ENCODE measurements at places on chromosomes 7 and 10.

DNA sequence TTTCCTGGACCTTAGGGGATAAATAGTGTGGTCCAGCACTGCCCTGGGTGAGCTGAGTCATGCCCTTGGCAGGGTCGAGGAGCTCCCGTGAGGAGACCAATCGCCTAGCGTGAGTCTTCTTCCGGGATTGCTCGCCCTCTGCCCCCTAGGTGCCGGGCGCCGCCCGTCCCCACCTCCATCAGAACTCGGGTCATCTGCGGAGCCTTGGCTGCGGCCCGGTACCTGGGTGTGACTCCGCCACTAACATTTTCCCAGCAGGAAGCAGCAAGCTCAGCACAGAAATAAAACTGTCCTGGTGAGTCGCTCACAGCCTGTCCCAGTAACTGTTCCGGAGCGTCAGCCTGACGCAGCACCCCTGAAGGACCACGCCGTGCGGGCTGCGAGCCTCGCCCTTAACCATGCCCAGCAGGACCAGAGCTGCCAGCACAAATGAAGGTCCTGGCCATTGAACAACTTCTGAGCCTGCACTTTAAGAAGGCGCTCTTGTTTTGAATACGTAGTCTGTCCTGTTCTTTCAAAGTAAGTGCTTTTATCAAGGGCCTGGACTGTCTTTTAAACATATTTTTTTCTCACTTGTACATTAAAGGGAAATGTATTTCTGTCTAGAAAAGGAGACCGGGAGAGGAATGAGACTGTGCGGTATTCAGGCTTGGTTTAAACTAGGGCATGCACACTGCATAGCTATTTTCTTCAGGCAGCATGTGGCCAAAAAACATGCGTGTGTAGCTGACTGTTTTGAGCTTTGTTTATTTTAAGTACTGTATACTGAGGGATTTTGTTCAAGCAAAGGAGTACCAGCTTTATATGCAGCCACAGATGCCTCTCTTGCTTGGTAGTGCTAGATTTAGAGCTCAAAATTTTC is 136.7 kb downstream of the HECW1 start:
- no peak for DNase-seq

DNA sequence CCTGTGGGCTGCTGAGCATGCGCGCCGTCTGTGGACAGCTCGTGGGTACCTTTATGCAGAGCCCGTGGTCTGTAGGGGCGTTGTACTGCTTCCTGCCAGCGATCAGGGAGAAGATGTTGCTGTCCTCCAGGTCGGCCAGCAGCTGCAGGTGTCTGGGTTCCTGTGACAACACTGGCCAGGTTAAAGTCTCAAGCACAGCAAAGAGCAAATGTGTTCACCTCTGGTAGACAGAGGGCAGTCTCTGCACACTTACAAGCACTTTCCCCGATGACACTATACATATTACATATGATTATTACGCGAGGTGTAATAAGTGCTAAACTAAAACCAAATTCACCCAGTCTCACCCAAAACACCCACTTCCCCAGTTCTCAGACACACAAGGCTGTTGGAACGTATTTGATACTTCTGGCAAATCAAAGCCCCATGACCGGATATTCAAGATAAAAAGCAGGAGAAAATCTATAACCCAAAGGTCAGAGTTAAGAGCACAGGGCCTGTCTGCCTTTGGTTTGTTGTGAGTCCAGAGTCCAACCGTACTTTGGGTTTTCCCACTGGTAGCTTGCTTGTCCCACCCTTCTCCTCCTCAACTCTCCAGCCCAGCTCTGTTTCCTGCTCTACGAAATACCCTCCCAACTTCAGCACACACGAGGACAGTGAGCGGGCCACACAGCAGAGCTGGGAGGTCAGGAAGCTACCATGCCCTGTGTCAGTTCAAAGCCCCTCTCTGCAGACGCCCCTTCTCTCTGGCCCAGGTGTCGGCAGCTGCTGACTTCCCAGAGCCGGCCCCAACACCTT is 49.7 kb upstream of the DDC start:
- DNase-seq, result no peak

GRCh38 chr7:100865938-100866728 is 1.1 kb upstream of the TRIP6 start:
- DNase-seq, result peak; percentile 86

DNA sequence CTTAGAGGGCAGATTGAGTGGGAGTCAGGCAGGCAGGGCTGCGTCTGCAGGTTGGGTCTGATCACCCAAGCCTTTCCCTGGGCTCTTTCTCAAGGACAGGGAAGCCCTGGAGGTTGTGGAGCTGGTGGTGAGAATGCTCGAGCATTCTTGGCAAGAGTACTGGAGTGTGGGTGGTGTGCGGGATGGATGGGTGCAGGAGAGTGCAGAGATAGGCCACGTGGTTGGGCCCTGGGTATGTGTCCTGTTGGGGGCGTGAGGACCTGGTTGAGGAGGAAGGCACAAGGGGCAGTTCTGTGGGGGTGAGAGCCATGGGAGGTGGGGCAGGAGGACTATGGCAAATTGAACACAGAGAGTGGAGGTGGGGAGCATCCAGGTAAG is 135.9 kb downstream of the PTPN20 start:
- DNase-seq, result no peak

- no peak for DNase-seq
Measured at GRCh38 chr10:5354068-5354467, 10.7 kb upstream of the UCN3 start.

GRCh38 chr10:113026679-113027078 is 76.6 kb downstream of the TCF7L2 start:
- DNase-seq, result no peak

DNA sequence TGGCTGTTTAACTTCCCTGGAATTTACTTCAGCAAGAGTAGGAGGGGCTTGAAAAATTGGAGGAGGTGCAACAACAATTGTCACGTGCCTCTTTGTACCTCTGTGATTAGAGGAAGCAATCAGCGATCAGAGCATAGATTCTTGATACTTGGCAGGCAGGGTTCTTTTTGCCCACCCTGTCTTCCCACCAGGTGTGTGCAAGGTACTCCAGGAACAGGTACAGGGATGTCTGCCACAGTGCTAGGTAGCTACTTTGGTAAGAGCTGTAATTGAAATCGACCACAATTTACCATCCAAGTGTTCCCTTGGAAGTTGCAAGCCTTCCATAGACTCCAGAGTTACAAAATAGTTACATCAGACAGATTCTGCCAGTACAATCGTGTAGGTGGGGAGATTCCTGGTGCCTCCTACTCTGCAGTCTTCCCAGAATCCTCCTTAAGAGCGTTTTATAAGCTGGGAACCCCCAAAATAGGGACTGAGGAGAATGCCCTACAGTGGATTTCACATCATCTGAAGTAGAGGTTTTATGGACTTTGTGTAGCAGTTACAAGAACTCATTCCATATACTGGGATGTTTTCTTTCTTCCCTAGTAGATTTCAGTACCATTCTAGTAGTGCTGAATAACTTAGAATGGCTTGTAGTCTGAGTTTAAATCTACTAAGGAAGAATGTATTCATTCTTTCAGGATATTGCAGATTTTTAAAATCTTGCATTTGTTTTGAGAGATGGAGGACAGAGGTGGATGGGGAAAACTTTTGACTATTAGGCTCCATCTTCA is 101.9 kb downstream of the EXOC4 start:
- DNase-seq, result no peak

DNA sequence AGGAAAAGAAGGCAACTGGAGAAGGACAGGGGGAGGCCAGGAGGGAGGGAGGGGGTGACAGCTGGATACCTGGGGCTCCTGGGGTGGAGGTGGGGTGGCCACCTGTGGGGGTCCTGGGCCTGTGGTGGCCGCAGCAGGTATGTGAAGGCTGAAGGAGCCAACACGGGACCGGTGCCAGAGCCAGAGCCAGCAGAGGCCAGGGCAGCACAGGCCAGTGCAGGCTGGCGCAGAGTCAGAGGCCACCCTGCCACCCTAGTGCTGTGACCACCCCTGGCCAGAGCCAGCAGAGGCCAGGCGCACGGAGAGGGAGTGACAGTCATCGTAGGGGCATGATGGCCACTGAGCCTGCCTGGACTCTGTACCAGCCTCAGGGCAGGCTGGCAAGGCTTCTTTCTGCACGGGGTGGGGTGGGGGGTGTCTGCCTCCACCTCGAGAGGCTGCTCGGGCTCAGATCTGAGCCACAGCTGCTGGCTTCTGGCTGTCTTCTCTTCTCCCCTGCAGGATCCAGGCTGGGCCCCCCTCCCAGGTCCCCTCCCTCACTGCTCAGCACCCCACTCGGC is 28.8 kb downstream of the YKT6 start:
- DNase-seq, result no peak

DNA sequence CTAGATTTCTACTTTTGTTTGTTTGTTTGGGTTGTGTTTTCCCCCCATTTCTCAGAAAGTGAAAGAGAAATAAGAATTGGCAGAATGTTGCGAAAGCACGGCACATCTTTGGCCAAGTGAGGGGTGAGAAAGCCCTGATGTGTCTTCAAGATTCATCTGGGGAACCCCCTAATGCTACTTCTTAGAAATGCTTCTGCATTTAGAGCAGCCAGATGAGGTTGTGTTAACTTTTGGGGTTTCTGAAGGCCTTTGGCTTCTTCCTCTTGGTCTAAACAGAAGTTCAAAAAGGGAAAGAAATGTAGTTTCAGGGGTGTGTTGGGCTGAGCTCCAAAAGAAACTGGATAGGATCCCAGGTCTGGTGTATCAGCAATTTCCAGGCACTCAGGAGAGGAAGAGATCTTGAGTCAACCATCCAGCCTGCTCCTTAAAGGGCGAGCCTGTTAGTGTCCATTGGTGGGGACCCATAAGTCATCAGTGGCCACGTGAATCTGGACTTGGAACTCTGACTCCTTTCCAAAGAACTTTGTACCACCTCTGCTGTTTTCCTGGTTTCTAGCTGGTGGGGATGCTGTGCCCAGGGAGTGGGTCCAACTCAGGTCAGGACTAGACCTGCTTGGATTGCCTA is 6.5 kb downstream of the DUSP5 start:
- DNase-seq, result peak; percentile 47

DNA sequence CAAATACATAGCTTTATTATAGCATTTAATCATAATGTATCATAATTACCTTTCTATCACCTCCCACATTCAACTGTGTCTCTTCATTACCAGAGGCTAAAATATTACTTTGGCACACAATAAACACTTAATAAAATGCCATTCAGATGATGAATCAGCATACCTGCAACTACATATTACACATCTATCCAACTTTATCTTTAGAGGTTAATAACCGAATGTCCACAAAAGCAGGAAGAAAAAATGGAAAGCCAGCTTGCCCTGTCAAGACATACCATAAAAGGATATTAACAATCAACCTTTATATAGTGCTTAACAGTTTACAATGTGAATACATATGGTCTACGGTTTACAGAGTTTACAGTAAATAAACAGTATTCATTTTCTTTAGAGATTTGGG is 12.7 kb downstream of the CACUL1 start:
- DNase-seq, result no peak

- DNase-seq, result no peak
Measured at GRCh38 chr7:133797818-133798520, 329.2 kb upstream of the LRGUK start.

DNA sequence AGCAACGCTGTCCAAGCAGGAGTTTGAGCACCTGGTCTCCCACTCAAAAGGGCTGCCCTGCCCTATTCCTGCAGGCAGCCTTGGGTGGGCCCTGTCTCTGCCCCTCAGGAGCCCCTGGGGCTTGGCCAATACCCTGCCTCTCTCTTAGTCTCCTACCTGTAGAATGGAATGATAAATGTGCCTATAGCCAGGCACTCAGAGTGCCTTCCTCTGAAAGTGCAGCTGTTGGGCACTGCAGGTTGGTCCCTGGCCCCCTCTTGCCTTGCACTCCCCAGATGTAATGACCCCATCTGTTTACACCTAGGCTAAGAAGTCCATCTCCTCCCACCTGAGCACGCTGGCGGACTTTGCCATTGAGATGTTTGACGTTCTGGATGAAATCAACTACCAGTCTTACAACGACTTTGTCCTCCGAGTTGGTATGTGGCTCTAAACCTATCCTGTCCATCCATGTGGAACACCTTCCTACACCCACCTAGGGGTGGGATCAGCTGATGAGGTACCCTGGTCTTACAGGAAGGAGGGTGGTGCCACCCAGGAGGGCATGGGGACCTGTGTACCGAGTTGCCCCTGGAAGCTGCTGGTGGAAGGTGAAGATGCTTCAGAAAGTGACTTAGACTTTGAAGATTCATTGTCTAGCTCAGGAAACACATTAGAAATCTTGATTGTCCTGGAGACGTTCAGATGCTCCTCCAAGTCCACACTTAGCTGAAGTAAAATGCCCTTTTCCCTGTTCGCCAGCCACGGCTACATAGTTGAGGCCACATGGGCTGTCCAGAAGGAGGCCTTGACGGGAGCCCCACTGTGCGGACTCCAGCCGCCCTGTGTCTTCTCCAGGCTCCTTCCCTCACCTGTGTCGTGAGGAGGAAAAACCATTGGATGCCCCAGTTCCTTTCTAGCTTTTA is 134.1 kb downstream of the ADCY1 start:
- DNase-seq, result no peak

DNA sequence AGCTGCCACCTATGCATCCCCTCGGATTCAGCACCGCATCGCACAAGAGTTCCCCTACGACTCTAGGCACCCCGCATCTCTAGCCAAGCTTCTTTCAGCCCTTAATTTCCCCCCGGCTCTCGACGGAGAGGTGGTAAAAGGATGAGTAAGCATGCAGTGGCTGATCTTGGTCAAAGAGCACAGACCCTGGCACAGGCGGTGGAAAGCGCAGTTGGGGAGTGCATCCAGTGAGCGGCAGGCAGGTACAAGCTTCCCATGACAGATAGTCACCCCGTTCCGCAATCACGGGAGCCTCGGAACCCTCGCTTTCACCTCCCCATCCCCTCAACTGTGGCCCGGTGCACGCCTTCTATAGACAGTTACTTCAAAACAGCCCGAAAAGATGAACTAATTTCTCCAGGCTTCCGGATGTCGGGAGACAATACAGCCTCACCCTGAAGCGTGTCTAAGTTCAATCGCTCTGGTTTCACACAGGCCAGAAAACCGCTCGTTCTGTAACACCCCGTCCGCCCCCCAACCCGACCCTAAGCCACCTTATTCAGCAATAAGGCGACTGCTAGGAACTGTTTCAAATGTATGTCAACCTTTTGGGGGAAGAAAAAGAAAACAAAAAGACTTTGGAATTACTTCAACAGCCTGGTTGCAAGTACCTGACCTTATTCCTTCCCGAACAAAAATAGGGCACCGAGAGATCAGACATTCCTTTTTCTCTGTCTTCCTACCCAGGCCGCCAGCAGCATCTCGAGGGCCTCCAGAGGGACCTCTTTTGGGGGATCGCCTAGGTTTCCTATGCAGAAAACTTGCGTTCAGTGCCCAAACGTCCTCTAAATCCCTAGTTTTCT is 1.4 kb downstream of the RHEB start:
- DNase-seq, result peak; percentile 51

GRCh38 chr10:129517680-129518057 is 50.6 kb downstream of the MGMT start:
- no peak for DNase-seq

DNA sequence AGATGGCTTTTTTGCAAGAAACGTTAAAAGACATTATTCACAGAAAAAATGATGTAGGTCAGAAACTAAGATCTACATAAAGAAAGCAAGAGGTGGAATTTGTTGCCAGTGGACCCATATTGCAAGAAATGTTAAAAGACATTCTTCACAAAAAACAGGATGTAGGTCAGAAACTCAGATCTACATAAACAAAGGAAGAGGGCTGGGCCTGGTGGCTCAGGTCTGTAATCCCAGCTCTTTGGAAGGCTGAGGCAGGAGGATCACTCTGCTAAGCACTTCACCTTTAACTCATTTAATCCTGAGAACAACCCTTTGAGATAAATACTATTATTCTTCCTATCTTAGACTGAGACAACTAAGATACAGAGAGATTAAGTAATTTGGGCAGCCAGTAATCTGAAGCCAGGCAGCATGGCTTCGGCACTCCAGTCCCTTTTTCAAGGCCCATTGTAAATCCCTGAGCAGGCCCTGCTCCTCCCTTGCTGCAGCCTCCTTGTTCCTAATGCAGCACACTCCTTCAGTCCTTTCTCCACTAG is 11.6 kb downstream of the ZFAND4 start:
- DNase-seq, result no peak

Measured in hematopoietic multipotent progenitor cell treated with erythropoietin and hydrocortisone succinate and interleukin-3 and kit ligand, for 8 days (in vitro differentiated cells).